Hematopoietic multipotent progenitor cell treated with erythropoietin and hydrocortisone succinate and interleukin-3 and kit ligand, for 6 days (in vitro differentiated cells): ENCODE measurements at places on chromosomes 5 and 9.

DNA sequence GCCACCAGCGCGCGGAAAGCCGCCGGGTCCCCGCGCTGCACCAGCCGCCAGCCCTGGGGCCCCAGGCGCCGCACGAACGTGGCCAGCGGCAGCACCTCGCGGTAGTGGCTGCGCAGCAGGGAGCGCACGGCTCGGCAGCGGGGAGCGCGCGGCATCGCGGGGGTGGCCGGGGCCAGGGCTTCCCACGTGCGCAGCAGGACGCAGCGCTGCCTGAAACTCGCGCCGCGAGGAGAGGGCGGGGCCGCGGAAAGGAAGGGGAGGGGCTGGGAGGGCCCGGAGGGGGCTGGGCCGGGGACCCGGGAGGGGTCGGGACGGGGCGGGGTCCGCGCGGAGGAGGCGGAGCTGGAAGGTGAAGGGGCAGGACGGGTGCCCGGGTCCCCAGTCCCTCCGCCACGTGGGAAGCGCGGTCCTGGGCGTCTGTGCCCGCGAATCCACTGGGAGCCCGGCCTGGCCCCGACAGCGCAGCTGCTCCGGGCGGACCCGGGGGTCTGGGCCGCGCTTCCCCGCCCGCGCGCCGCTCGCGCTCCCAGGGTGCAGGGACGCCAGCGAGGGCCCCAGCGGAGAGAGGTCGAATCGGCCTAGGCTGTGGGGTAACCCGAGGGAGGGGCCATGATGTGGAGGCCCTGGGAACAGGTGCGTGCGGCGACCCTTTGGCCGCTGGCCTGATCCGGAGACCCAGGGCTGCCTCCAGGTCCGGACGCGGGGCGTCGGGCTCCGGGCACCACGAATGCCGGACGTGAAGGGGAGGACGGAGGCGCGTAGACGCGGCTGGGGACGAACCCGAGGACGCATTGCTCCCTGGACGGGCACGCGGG is at the start of gene TERT:
Gene TERT, minus strand, starts transcription at position 234 of the 815 bp plus-strand sequence. Its CDS starts 79 bp downstream, at position 155.
- peak; percentile 47 for DNase-seq

- no peak for DNase-seq
These were observed 59.6 kb upstream of the LIFR start for GRCh38 chr5:38615981-38616451.

DNA sequence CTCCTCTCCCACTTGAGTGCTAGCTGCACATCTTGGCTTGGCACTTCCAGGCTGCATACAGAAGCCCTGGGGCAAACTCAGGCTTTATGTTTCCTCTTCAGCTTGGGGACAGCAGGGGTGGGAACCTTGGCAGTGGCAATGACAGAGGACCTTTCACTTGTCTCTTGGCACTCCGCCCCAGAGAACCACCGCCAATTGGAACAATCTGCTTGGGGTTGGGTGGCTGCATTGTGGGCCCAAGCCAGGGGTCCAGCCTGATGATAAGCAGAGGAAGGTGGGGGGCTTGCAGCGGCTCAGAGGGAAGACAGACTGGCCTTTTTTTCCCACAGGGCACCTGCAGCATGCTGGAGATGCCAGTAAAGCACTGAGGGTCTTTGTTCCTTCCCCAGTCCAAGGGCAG is 179.0 kb upstream of the NMUR2 start:
- DNase-seq: no peak

- DNase-seq: peak; percentile 16
These were observed 181.4 kb upstream of the TBCA start for GRCh38 chr5:77957516-77957915.

DNA sequence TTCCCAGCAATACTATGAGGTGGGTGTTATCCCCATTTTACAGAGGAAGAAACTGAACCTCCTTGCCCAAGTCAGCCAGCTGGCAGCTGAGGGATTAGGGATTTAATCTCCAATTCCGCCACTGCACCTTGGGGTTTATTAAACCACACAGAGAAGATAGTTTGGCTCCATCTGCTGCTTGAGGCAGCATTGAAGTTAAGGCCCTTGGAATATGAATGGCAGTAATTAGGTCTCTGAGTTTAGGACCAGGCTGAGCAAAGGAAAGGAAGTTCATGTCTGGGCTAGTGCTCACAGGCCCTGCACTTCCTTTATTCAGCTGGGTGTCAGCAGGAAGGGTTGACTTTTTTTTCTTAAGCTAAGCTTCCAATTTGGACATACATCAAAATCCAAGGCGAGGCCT is 86.9 kb upstream of the GDNF start:
- DNase-seq: peak; percentile 1

DNA sequence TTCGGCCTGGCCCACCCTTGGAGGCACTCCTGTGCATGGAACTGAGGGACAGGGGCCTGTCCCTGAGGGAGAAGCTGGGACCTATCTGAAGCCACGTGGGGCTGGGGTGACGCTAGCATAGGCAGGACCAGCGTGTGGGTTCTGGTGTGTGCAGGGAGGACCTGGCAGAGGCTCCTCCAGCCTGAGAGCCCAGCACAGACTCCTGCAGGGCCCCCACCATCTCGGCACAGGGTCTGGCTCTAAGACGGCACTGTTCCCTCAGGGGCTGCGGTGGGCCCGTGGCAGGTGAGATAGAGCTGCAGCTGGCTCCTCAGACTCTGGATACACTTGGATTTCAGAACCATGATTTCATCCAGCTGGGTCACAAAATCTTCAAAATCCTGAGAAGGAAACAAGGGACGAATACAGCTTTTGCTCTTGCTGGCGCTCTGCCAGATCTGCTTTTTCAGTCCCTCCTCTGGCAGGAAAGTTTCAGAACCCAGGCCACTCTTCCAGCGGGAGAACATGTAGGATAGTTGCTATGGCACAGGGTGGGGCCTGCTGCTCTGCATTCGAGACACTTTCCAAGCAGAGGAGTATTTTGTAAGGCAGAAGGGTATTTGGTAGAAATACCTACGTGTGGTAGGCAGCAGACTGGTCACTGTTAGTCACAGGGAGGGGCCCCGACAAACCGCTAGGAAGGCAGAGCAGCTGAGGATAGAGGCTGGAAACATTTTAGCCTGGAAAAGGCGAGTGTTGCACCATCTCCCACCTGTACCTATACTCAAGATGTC is 74.7 kb downstream of the KIF24 start:
- DNase-seq: no peak

DNA sequence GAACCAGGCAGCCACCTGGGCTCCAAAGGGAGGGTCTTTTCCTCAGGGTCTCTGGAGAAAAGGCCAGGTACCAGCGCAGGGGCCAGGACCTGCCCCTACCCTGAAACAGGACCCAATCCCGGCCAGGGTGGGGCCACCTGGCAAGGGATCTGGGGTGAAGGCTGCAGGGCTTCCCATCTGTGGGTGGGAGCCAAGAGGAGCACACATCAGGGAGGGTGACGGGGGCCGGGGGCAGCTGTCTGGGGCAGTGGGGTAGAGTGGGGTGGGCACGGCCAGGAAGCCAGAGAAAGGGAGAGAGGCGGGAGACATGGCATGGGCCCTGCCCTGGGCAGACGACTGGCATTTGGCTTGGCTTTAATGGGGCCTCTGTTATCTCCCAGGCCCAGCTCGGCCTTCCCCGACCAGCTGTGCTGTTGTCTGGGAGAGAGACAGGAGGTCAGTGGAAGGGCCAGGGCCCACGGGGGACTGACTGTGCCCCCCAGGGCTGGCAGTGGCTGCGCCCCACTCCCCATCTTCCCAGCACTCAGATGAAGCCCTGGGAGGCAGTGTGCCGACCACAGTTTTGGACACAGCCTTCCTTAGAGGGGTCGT is 57.2 kb upstream of the RNF130 start:
- no peak for DNase-seq

DNA sequence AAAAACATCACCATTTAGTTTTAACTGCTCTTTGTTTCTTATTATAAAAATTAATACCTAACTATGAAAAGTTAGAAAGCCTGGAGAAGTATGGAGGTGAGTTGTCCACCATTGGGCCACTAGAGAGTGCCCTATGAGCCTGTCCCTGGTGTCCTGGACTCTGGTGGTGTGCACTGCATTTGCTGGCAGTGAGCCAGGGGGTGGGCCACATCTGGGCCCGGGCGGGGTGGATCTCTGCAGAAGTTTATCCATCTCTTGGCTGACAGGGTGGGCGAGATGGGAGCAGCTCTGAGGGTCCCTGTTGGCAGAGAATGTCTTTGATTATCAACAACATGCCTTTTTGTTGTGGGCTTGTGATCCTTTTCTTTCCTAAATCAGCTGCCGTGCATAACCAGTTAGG is 8.2 kb downstream of the TENT4A start:
- DNase-seq: peak; percentile 62

DNA sequence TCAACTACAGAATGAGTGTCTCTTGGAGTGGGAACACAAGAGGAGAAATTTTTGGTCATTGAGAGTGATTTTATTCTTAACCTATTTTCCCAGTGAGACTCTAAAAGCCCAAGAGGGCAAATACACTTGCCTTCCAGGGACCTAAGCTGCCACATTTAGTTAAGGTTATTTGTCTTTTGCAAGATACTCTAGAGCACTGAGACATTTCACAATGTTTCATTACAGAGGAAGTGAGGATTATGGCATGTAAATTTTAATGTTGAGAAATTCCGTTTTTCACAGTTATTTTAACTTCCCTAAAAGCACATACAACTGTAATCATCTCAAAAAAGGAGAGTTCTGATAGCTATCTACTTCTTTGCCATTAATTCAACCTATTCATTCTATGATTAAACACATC is 38.7 kb upstream of the RAB3C start:
- DNase-seq: peak; percentile 77

DNA sequence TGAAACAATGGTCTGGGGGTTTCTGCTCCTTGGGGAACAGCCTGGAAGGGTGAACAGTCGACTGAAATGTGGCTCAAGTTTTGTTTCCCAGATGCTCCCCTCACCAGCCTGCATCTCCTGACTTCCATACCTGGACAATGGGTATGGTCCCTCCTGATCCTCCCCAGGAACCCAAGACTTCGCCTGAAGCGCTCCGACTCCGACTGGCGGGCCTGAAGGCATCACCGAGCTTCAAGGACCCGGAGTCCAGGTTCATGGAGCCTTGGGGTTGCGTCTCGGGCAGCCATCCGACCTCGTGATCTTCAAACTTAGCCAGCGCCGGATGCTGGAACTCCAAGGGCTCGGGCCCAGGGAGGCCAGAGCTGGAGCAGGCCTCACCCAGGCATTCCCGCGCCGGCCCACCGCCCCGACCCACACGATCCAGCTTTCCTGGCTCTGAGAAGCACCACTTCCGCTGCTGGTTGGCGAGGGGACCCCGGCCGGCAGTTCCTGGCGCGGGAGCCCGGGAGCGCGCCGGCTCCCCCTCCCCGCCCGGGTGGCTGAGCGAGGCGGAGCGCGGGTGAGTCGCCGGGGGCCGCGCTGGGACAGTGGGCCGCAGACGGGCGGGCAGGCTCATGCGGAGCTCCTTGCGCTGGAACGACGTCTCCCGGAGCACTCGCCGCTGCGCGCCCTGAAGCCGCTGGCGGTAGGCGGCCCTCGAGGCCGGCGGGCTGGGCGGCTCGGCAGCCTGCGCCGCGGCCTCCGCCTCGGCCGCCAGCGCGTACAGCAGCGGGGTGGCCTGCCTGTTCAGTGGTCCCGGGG is 5.2 kb downstream of the SHROOM1 start:
- DNase-seq: peak; percentile 37

GRCh38 chr5:113058706-113059226 is 82.2 kb downstream of the DCP2 start:
- DNase-seq: no peak

GRCh38 chr9:3200331-3200774 is 325.4 kb downstream of the RFX3 start:
- DNase-seq: no peak

DNA sequence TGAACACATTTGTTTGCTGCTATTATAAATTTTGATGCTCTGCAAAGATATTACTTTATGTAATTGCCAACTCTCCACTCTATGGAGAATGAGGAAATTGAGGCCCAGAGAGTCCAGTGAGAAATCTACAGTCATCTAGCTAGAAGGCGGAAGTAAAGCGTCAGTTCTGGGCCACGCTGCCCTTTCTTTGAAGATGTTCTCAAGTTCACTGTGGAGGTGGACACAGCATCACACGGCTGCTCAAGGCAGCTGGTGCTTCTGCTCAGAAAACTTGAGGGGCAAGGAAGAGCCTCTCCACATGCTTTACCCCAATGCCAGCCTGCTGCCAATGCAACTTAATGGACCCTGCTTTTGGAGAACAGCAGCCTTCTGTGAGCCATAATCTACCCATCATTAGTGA is 96.3 kb downstream of the TTLL11 start:
- DNase-seq: no peak

DNA sequence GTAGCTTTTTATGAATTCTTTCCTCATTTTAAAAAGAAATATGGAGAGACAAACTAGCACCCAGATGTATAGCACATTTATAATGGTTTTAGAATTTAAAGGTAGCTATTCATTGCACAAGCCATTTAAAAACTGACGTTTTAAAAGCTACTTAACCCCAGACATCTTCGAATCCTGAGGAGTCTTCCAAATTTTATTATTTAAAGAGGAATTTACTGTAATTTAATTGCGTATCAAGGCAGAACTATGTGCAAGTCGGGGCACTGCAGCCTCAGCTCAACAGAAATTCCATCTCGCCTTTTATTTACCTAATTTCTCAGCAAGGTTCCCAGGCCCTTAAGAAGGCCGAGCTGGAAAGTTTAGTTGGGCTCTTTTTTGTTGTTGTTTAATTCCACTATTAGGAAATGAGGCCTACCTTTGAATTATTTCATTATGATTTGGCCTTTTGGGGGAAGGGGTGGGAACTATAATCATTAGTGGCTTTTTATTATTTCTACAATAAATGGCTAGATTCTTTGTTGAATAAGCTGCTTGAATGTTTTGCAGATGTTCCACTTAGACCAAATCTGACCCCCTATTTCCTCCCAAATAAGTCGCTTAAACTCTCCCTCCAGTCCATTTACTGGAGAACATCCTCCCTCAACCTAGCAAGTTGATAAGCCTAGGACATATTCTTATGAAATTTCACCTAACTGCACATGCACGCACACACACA is 20.2 kb downstream of the NR2F1 start:
- DNase-seq: no peak

DNA sequence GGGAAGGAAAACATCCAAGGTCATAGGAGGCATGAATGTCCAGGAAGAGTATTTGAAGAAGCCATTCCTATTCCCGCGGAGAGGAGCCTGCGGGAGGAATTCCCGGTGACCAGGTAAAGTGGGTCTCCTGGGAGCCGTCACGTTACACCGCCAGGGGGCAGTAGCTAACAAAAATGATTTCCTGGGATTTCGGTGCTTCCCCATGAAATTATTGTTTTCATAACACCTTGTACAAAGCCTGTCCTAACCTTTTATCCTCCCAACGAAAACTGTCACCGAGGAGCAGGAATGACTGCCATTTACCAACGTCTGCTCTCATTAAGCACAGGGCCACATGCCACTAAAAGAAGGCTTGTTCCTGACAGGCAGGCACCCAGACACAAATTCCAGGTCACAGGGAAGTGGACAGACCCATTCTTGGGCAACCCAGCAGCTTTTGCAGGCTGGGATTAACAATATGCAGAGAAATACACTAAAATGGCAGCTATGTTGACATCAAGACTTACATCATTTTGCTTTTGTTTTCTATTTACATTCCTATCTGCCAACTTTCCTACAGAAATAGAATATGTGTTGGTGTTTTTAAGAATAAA is 41.2 kb upstream of the CTSL start:
- DNase-seq: peak; percentile 21

DNA sequence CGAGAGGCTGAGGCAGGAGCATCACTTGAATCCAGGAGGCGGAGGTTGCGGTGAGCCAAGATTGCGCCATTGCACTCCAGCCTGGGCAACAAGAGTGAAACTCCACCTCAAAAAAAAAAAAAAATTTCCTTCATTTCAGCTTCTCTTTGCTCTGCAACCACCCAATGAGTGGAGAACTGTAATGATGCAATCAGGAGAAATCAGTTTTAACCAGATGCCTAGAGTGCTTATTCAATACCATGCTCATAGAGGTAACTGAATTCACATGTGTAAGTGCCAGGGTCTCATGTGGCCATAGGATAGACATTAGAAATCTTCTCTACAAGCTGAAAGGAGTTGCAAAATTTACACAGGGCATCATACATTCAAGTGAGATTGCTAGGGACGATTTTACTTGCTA is 70.6 kb downstream of the HMHB1 start:
- no peak for DNase-seq
